ENCODE measurements at places on chromosomes 6 and 20. TPM values are rescaled to one million over a fixed set of nuclear protein-coding genes. Genes with fewer than 3 reads are reported as not detected.

- H3K36me3 ChIP-seq = no peaks in the 10 kb centered on the region
- no peak for DNase-seq
- no peak overlapping the region for H3K27ac ChIP-seq
- no peaks in the 10 kb centered on the region for H3K4me1 ChIP-seq
- H3K4me3 ChIP-seq = no peak overlapping the region
- H3K27me3 ChIP-seq = no peaks in the 10 kb centered on the region
Measured at GRCh38 chr20:19090332-19090731, 122.1 kb upstream of the SLC24A3 start.

- no peak for DNase-seq
- H3K36me3 ChIP-seq = no peaks in the 10 kb centered on the region
- H3K27me3 ChIP-seq = no peaks in the 10 kb centered on the region
- peak overlapping the region; percentile 21 for H3K27ac ChIP-seq
- H3K4me1 ChIP-seq = peaks cover 13% of the 10 kb centered on the region
Measured at GRCh38 chr6:136051140-136051775, 198.9 kb downstream of the MTFR2 start.

- no peaks in the 10 kb centered on the region for H3K4me1 ChIP-seq
- peaks cover 4% of the 10 kb centered on the region for H3K36me3 ChIP-seq
- no peak overlapping the region for H3K27ac ChIP-seq
- no peak overlapping the region for H3K4me3 ChIP-seq
Measured at GRCh38 chr6:4973982-4974745, 29.7 kb downstream of the RPP40 start.

GRCh38 chr6:21348504-21349195, 244.9 kb upstream of the SOX4 start:
- DNase-seq = no peak
- no peak overlapping the region for H3K4me3 ChIP-seq
- H3K36me3 ChIP-seq = peaks cover 2% of the 10 kb centered on the region
- no peaks in the 10 kb centered on the region for H3K4me1 ChIP-seq
- H3K27me3 ChIP-seq = no peaks in the 10 kb centered on the region
- no peak overlapping the region for H3K27ac ChIP-seq

- no peaks in the 10 kb centered on the region for H3K4me1 ChIP-seq
- DNase-seq = no peak
- H3K27ac ChIP-seq = no peak overlapping the region
- H3K27me3 ChIP-seq = no peaks in the 10 kb centered on the region
Measured at GRCh38 chr20:8246716-8247115, 114.7 kb downstream of the PLCB1 start.

DNA sequence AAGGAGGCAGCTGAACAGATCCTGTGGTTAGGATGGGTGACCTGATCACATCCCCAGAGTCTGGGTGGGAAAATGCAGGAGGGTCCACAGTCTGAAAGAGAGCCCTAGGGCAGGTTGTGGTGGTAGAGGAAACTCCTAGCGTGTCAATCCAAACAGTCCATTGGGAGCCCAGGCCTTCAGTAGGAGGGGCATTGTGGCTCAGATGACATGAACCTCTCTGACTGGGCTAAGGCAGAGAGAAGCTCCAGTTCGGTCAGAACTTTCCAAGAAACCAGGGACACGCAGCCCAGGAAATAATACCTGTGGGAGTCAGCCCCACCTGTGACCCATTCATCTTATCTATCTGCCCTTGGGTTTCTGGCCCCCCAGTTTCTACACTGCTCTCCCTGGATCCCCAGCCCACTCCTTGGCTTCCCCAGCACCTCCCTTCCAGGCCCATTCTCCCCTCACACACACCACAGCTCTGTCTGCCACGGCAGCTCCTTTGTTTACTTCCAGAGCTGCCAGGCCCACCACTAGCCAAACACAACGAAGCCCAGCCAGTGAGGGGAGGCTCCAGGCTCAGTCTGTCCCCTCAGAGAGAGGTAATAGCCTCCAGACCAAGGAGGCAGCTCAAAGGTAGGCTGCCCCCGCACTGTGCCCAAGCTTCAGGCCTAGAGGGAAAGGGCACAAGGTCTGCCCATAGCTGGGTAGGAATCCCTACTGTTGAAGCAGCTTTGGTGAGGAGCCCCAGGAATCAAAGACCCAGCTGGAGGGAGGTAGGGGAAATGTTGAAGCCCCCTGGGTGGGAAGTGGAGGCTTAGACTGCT, 6.2 kb downstream of the GDF5 start:
- no peaks in the 10 kb centered on the region for H3K4me1 ChIP-seq
- no peaks in the 10 kb centered on the region for H3K27me3 ChIP-seq
- no peak for DNase-seq

- H3K36me3 ChIP-seq = no peaks in the 10 kb centered on the region
- no peaks in the 10 kb centered on the region for H3K27me3 ChIP-seq
Measured at GRCh38 chr6:169083508-169083874, 170.2 kb downstream of the THBS2 start.

- no peak for DNase-seq
- no peak overlapping the region for H3K27ac ChIP-seq
- peak overlapping the region; percentile 7 for H3K4me3 ChIP-seq
- H3K4me1 ChIP-seq = peaks cover 54% of the 10 kb centered on the region
- H3K27me3 ChIP-seq = peaks cover 99% of the 10 kb centered on the region
Measured at GRCh38 chr6:98828941-98829411, 5.4 kb upstream of the POU3F2 start.

- H3K4me3 ChIP-seq = no peak overlapping the region
- H3K36me3 ChIP-seq = peaks cover 21% of the 10 kb centered on the region
- H3K4me1 ChIP-seq = peaks cover 20% of the 10 kb centered on the region
Measured at GRCh38 chr6:139029470-139030227, 1.1 kb downstream of the ABRACL start.

DNA sequence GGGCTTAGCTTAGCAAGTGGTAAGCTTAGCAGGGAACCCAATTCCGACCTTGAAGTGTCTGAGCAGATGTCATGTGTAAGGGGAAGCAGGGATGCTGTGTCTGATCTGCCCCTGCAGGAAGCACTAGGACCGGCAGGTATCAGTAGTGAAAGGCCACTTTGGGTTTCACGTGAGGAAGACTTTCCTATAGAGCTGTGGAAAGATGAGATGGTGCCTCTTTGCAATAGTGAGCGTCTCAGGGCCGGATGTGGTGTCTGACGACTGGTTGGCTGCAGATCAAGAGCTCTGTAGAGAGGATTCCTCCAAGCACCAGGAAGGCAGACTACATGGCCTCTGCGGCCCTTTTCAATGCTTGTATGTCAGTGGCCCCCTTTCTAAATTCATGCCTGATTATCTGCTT, 98.3 kb downstream of the TIAM2 start:
- H3K27me3 ChIP-seq = peaks cover 11% of the 10 kb centered on the region
- H3K27ac ChIP-seq = no peak overlapping the region
- H3K36me3 ChIP-seq = no peaks in the 10 kb centered on the region
- no peak overlapping the region for H3K4me3 ChIP-seq
- DNase-seq = peak; percentile 6

- H3K27me3 ChIP-seq = peaks cover 9% of the 10 kb centered on the region
- no peak for DNase-seq
- no peaks in the 10 kb centered on the region for H3K36me3 ChIP-seq
- H3K4me3 ChIP-seq = no peak overlapping the region
- no peak overlapping the region for H3K27ac ChIP-seq
Measured at GRCh38 chr20:10854976-10855375, 181.2 kb upstream of the JAG1 start.

- H3K4me1 ChIP-seq = no peaks in the 10 kb centered on the region
- no peak for DNase-seq
- H3K36me3 ChIP-seq = no peaks in the 10 kb centered on the region
- H3K4me3 ChIP-seq = no peak overlapping the region
- no peak overlapping the region for H3K27ac ChIP-seq
Measured at GRCh38 chr6:166830185-166830890, 126.0 kb downstream of the RNASET2 start.

- peak overlapping the region; percentile 99 for H3K27ac ChIP-seq
- H3K4me3 ChIP-seq = peak overlapping the region; percentile 93
- peaks cover 26% of the 10 kb centered on the region for H3K36me3 ChIP-seq
- peaks cover 30% of the 10 kb centered on the region for H3K27me3 ChIP-seq
- no peak for DNase-seq
- peaks cover 15% of the 10 kb centered on the region for H3K4me1 ChIP-seq
Measured at GRCh38 chr20:18287546-18287914, 797 bp upstream of the ZNF133 start.

DNA sequence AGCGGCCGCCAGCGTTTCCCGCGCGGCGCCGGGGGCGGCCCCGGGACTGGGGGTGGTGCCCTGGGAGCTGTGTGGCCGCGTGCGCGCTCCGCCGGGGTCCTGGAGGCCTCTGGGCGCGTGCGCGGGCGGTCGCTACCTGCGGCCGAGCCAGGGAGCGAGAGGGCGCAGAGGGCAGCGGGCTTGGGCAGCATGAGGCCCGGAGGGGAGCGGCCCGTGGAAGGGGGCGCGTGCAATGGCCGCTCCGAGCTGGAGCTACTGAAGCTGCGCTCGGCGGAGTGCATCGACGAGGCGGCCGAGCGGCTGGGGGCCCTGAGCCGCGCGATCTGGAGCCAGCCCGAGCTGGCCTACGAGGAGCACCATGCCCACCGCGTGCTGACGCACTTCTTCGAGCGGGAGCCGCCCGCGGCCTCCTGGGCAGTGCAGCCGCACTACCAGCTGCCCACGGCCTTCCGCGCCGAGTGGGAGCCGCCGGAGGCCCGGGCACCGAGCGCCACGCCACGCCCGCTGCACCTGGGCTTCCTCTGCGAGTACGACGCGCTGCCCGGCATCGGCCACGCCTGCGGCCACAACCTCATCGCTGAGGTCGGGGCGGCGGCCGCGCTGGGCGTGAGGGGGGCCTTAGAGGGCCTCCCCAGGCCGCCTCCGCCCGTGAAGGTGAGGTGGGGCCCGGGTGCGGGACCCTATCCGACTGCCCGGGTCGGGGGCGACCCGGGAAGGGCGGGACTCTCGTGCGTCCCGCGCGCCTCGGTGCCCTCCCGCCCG, at the start of gene PM20D2:
TSS of gene PM20D2 (plus strand) at position 100 of the 762 bp plus-strand sequence. CDS start at position 190, 90 bp downstream.
- H3K36me3 ChIP-seq = peaks cover 15% of the 10 kb centered on the region
- H3K27ac ChIP-seq = peak within 1 kb of the TSS; percentile 98
- H3K27me3 ChIP-seq = no peaks in the 10 kb centered on the region
- peak within 1 kb of the TSS; percentile 87 for H3K4me3 ChIP-seq

GRCh38 chr20:38604873-38605303, 3.3 kb downstream of the ARHGAP40 start:
- H3K27ac ChIP-seq = no peak overlapping the region
- H3K27me3 ChIP-seq = peaks cover 70% of the 10 kb centered on the region
- H3K4me1 ChIP-seq = peaks cover 10% of the 10 kb centered on the region
- DNase-seq = no peak

DNA sequence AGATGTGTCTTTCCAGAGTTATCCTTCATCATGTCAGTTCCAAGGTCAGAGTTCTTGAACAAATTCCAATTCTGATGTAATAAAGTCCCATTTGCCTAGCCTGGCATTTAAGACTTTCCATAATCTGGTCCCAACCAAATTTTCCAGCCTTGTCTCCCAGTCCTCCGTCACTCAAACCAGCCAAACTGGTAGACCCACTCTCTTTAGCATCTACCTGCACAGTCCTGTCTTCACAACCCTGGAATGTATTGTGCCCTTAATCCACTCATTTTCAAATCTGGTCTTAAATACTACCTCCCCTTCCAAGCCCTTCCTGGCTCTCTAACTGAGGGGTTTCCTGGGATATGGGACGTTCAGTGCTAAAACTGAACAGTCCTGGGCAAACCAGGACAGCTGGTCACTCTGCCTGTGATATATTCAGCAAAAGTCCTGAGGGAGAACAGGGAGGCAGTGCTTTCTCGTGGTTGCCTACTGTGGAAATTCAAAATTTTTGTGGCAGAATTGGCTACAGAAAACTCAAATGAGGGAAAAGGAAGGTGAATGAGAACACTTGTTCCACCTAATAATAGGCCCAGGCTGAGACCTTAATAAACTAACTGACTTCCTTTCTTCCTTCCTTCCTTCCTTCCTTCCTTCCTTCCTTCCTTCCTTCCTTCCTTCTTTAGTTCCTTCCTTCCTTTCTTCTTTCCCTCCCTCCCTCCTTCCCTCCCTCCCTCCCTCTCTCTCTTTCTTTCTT, 10.8 kb upstream of the AKAP7 start:
- no peaks in the 10 kb centered on the region for H3K4me1 ChIP-seq
- H3K36me3 ChIP-seq = no peaks in the 10 kb centered on the region
- no peak overlapping the region for H3K27ac ChIP-seq
- no peak for DNase-seq
- H3K4me3 ChIP-seq = no peak overlapping the region

GRCh38 chr20:23248461-23248882, 102.1 kb upstream of the NXT1 start:
- peaks cover 11% of the 10 kb centered on the region for H3K27me3 ChIP-seq
- no peak for DNase-seq
- no peak overlapping the region for H3K4me3 ChIP-seq
- H3K27ac ChIP-seq = no peak overlapping the region

GRCh38 chr6:143755301-143755744, 77.6 kb downstream of the PHACTR2 start:
- H3K27ac ChIP-seq = no peak overlapping the region
- peaks cover 13% of the 10 kb centered on the region for H3K4me1 ChIP-seq
- no peak overlapping the region for H3K4me3 ChIP-seq
- DNase-seq = no peak
- H3K27me3 ChIP-seq = no peaks in the 10 kb centered on the region

GRCh38 chr6:73983367-73983766, 287.4 kb downstream of the CD109 start:
- H3K4me3 ChIP-seq = no peak overlapping the region
- no peak overlapping the region for H3K27ac ChIP-seq
- H3K36me3 ChIP-seq = no peaks in the 10 kb centered on the region
- H3K27me3 ChIP-seq = peaks cover 4% of the 10 kb centered on the region
- no peaks in the 10 kb centered on the region for H3K4me1 ChIP-seq

DNA sequence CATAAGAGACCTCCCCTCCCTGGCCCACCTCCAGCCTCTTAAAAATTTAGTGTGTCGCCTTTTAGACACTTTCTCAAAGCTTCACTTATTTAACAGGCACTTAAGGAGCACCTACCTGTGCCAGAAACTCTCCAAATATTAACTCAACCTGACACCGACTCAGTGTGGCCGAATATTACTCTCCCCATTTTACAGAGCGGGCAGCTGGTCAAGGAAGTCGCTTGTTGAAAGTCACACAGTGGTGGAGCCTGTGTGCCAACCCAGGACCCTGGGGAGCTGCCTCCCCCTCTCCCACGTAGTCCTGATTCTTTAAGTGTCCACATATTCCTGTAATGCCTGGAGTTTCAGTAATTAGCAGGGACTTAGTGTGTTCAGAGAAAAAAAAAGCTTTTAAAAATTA, 1.0 kb upstream of the PMEPA1 start:
- no peak overlapping the region for H3K27ac ChIP-seq
- H3K36me3 ChIP-seq = no peaks in the 10 kb centered on the region
- peak overlapping the region; percentile 79 for H3K4me3 ChIP-seq
- H3K27me3 ChIP-seq = peaks cover 11% of the 10 kb centered on the region

DNA sequence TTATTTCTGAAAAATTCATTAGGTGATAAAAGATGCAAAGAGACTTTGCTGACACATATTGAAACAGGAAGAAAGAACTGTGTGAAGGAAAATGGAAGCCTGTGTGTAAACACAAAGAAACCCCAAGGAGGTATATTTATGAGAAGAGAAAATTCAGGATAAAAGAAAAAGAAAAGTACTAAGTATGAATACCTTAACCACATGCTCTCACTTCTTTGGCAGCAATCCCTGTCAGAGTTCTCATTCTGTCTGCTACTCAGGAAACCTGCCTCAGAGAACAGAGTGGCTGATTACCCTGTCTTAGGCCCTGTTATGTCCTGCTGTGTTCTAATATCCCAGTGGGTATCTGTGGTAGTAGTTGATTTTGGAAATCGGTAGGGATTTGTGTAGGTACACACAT, 457.9 kb downstream of the TBC1D32 start:
- H3K4me1 ChIP-seq = no peaks in the 10 kb centered on the region
- no peaks in the 10 kb centered on the region for H3K27me3 ChIP-seq
- no peak for DNase-seq
- no peaks in the 10 kb centered on the region for H3K36me3 ChIP-seq

LAMP5 gene
- not detected for total RNA-seq

TNNC2 gene
- not detected for total RNA-seq

JPH2 gene
- total RNA-seq = 0.12 TPM

KHDC1 gene
- total RNA-seq = 3.5 TPM

ZNF337 gene
- total RNA-seq = 11.2 TPM

RAET1G gene
- total RNA-seq = not detected
